ENCODE measurements at places on chromosomes 16 and 17. TPM values are rescaled to one million over a fixed set of nuclear protein-coding genes. Genes with fewer than 3 reads are reported as not detected.

- peaks cover 3% of the 10 kb centered on the region for H3K36me3 ChIP-seq
- no peak overlapping the region for H3K27ac ChIP-seq
- H3K27me3 ChIP-seq = peaks cover 11% of the 10 kb centered on the region
- DNase-seq = no peak
- no peak overlapping the region for H3K4me3 ChIP-seq
- H3K4me1 ChIP-seq = no peaks in the 10 kb centered on the region
Measured at GRCh38 chr17:27824745-27825144, 24.4 kb upstream of the NOS2 start.

DNA sequence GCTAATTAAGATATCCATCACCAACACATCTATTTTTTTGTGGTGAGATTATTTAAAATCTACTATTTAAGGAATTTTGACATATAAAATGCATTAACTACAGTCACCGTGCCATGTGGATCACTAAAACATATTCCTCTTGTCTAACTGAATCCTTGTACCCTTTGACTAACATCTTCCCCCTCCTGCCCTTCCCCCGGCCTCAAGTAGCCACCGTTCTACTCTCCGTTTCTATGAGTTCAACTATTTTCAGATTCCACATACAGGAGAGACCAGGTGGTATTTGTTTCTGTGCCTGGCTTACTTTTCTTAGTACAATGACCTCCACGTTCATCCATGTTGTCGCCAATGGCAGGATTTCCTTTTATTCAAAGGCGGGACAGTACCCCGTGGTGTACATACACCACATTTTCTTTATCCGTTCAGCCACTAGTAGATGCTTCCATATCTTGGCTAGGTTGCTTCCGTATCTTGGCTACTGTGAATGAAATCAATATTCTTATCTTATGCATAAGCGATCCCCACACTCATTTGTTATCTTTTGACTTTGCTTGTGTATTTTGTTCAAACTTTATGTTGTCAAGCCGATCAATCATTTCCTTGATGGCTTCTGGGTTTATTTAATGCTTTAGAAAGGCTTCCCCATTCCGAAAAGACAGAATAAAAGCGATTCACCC is 134.7 kb downstream of the KCNJ12 start:
- peak overlapping the region; percentile 61 for H3K4me3 ChIP-seq
- H3K4me1 ChIP-seq = peaks cover 24% of the 10 kb centered on the region
- no peak overlapping the region for H3K27ac ChIP-seq

GRCh38 chr17:35998018-35998545 is 3.3 kb downstream of the CCL15 start:
- no peaks in the 10 kb centered on the region for H3K4me1 ChIP-seq
- no peaks in the 10 kb centered on the region for H3K36me3 ChIP-seq
- peaks cover 28% of the 10 kb centered on the region for H3K27me3 ChIP-seq
- H3K4me3 ChIP-seq = no peak overlapping the region
- H3K27ac ChIP-seq = no peak overlapping the region

Gene CETP
- not detected for total RNA-seq

Gene CPNE7
- 1.8 TPM for total RNA-seq
